ENCODE measurements at places on chromosomes 12 and 14.

GRCh38 chr14:39763402-39763890 lies 331.2 kb upstream of the FBXO33 start:
- no peak overlapping the region for H3K27ac ChIP-seq
- no peaks in the 10 kb centered on the region for H3K36me3 ChIP-seq
- H3K4me3 ChIP-seq: no peak overlapping the region
- H3K27me3 ChIP-seq: no peaks in the 10 kb centered on the region
- H3K4me1 ChIP-seq: no peaks in the 10 kb centered on the region

DNA sequence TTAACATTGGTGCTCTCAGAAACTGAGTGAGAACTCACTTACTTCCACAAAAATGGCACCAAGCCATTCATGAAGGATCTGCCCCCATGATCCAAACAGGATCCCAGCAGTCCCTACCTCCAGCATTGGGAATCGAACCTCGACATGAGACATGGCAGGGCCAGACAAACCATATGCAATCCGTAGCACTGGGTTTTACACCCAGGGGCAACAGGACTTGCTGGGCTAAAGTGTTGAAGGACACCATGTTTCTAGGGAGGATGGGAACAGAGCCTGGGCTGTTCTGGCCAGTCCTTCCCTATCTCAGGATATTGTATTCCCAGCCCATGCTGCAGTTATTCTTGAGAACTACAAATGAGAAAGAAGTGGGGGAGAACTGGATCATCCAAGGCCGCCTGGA lies 36.6 kb downstream of the SERPINA3 start:
- H3K36me3 ChIP-seq: no peaks in the 10 kb centered on the region
- H3K4me1 ChIP-seq: no peaks in the 10 kb centered on the region
- DNase-seq: no peak
- no peak overlapping the region for H3K27ac ChIP-seq
- H3K4me3 ChIP-seq: no peak overlapping the region

GRCh38 chr12:116606397-116606796 lies 47.2 kb downstream of the MAP1LC3B2 start:
- H3K27me3 ChIP-seq: peaks cover 4% of the 10 kb centered on the region
- H3K4me3 ChIP-seq: no peak overlapping the region
- no peak for DNase-seq
- H3K27ac ChIP-seq: no peak overlapping the region

- no peak overlapping the region for H3K4me3 ChIP-seq
- no peak for DNase-seq
- H3K4me1 ChIP-seq: no peaks in the 10 kb centered on the region
These were observed 5.7 kb upstream of the MIA2 start for GRCh38 chr14:39228044-39228443.

DNA sequence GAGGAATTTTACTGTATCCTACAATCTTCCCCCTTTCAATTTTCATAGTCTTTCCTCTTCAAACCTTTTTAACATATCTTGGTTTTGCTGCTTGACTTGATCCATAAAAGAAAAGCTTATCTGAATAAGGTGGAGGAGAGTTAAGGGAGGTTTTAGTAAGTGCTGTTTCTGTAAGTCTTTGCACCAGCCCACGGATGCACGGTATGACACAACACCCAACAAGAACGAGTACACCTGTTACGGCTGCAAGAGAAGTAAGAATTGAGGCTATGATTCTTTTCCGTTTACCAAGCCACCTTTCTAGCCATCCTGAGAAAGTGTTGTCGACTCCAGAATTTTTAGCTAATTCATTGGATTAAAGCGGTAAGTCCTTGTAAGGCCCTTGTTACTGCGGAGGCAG lies 26.1 kb upstream of the CPNE8 start:
- DNase-seq: no peak
- H3K36me3 ChIP-seq: no peaks in the 10 kb centered on the region

GRCh38 chr12:120981407-120981941 lies 3.1 kb downstream of the HNF1A start:
- H3K36me3 ChIP-seq: no peaks in the 10 kb centered on the region
- no peaks in the 10 kb centered on the region for H3K4me1 ChIP-seq
- H3K27ac ChIP-seq: no peak overlapping the region
- H3K27me3 ChIP-seq: peaks cover 20% of the 10 kb centered on the region

Measured in left ventricle myocardium inferior (tissue), 1 donor.